Urinary bladder (tissue), 4 donors: ENCODE measurements at places on chromosomes 12 and 14. TPM values are rescaled to one million over a fixed set of nuclear protein-coding genes. Genes with fewer than 3 reads are reported as not detected.

DNA sequence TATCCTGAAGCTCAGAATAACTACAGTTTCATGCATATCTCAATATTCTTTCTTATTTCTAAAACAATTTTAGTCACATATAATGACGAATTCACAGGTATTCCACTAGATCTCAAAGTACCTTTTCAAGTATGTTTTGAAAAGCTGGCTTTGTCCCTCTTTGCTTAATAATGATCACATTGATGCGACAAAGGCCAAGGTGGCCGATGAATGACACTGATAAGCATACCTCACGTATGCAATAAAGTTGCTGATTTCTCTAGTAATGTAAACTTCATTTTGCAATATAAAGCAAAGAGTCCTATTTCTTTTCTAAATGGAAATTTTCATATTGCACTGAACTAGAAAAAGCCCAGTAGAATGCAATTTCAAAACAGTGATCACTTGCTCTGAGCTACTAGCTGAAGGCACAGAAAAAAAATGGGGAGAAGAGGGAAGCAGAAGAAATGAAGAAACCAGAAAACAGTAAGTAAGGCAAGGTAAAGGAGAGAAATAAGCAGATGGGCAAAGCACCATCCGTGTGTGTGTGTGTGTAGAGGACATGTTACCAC lies 29.3 kb downstream of the FGD6 start:
- DNase-seq = no peak

DNA sequence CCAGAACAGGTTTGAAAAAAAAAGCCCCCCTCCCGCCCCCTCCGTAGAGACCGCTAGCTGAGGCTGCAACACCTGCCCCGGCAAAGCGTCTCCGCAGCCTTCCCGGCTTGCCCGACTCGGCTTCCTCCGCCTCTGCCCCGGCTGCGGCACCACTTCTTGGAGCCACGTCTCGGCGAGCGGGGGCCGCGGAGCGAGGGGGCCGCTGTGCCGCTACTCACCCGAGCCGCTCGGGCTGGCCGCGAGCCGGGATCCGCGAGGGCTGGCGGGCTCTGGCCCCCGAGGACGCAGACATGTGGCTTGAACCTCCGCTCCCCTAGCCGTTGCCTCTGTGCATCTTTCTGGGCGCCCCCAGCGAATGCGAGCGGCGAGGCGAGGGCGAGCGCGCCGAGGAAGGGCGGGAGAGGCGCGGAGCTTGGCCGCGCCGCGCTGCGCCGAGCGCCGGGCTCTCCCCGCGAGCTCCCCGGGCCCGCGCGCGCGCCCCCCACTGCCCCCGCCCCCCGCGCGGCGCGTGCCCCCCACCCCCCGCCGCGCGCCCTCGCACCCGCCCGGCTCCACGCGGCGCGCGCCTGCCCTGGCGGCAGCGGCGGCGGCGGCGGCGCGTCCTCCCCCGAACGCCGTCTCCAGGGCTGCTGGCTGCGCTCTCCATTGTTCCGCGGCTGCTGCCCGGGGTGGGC lies 249.5 kb downstream of the APAF1 start:
- DNase-seq = no peak

DNA sequence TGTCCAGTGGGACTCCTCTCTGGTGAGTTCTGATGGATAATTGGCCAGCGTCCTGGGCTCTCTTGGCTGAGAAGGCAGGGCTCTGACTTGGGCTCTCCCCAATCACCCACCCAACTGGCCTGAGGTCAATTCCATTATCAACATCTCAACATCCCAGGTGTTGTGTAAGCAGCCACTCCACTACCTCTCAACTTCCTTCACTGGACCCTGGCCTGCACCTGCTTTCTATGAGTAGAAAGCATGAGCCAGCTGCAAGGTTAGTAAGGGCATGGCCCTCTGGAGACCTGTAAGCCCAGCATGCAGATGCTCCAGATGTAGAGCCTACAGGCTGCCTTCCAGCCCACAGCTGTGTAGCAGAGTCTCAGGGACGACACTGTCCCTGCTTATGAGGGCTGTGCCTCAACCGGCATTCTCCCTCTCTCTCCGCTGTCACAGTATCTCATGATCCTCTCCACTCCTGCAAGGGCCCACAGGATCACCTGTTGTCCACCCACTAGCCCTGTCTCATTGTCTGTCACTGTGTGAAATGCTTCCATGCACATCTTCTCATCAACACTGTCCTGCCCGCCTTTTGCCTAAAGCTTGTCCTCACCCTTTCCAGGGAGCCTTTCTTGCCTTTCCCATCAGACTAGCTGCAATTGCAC lies 5.4 kb upstream of the KRT81 start:
- no peak for DNase-seq

- DNase-seq = no peak
Observed at GRCh38 chr14:59271734-59272133, 83.3 kb downstream of the DAAM1 start.

Gene PRH2
- total RNA-seq = not detected

DNA sequence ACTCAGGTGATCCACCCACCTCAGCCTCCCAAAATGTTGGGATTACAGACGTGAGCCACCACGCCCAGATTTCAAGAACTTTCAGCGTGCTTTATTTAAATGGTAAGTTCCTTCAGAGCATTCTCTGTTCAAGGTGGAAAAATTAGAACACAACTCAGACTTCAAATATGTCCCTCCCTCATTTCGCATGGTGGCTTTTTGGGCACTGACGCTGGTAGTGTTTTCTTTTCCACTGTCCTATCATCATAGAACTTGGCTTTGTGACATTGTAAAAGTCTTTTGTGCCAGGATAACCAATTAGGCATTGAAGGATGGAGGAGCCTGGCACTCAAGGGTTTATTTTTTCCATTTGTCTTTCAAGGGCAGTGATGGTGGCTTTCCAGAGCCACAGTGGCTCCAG lies 190.8 kb downstream of the NUAK1 start:
- DNase-seq = no peak

DNA sequence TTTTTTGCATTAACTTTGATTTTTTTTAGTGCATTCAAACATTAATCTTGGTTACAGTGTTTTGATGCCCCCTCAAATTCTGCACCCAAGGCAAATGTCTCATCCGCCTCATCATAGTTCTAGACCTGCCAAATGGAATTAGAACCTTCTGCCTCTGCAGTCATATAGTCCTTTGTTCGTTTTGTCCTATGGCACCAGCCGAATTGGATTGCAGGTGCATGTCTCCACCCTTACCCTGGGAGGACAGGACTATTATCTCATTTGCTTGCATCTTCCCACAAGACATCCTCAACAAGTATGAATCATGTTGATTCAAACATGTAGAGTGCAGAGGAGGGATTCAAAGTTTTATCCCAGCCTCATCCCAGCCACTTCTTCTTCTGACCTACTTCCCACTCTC lies 579.1 kb downstream of the VRK1 start:
- no peak for DNase-seq

Gene PIWIL1
- total RNA-seq = 0.21 TPM

GRCh38 chr14:26443654-26444053 lies 154.2 kb downstream of the NOVA1 start:
- DNase-seq = no peak

Gene NTF3
- 11.3 TPM for total RNA-seq

Gene PZP
- 1.7 TPM for total RNA-seq

GRCh38 chr12:18859400-18859799 lies 121.5 kb downstream of the CAPZA3 start:
- DNase-seq = no peak

- DNase-seq = no peak
Observed at GRCh38 chr12:107779077-107779831, 4.8 kb downstream of the ASCL4 start.

GRCh38 chr12:16881986-16882570 lies 276.1 kb upstream of the LMO3 start:
- DNase-seq = no peak

Gene CLEC6A
- not detected for total RNA-seq

- DNase-seq = no peak
Observed at GRCh38 chr12:115528466-115528865, 749.0 kb downstream of the MED13L start.

DNA sequence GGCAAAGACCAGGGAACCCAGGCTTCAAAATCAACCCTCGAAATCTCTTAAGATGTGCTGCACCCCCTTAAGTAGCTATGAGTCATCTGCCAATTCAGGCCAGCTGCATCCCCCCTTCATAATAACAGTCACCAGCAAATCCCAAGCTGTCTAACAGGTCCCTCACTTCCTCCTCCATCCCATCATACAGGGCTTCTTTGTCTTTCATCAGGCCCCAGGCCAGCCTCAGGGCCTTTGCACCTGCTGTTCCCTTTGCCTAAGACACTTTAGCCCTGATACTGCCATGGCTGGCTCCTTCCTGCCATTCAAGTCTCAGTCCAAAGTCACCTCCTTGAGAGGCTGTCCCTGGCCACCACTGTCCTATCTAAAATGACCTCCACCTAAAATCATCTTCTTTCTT lies 4.0 kb downstream of the RASAL1 start:
- no peak for DNase-seq

DNA sequence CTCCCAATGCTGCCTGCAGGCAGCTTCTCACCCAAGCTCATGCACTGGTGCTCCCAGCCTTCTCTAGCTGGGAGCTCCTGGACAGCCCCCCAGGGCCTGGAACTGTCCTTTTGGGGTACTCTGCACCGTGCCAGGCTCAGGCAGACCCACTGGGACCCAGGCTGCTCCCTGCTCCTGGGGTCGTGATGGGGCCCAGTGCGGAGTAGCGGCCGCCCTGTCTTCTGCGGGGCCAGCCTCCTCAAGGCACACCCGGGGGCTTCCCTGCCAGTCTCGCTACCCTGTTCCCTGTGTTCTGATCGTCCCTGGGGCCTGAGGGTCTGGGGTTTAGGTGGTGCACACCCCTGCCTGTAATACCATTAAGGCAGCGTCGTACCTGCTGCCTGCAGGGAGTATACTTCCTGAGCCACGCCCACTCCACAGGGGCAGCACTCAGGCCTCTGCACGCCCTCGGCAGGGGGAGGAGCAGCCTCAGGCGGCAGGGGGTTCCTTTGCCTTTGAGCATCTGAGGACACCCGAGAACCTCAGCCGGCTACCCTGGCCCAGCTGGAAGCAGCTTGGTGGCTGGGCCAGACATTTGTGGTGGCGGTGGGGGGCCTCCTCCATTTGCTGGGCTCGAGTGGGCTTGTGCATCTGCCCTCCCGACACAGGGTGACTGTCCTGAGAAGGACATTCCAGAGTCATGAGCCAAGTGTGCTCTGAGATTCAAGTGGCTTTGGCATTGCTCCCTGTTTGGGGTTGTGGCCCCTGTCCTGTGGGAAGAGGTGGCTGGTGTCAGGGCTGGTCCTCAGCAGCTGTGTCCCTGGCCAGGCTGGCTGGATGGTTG lies 9.2 kb upstream of the CRIP2 start:
- no peak for DNase-seq

DNA sequence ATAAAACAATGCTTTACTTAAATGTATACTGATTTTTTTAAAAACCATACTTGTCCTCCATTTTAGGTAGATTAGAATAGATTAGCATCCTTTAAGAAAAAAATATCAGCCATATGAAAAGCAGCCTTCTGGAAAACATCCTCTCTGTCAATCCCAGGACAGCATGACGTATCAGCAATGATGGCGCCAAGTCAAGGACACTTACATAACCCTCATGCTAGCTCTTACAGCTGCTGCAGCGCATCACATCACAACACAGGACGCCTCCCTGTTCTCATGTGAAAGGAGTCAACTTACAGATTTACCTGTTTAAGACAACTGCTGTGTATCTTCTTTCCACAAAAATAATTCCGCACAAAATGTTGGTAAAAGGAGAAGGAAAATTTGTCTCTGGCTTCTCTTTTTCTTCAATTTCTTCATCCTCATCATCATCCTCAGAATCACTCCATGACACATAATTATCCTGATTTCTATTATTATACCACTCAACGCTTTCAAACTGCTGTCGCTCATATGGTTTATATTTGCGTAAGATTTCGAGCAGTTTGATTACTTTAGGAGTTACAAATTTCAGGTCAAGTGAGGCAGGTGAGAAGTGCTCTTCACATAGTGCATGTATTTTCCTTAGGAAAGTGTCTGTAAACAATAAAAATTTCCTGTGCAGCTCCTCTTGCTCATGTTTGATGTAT lies 33.3 kb downstream of the DICER1 start:
- DNase-seq = no peak

DNA sequence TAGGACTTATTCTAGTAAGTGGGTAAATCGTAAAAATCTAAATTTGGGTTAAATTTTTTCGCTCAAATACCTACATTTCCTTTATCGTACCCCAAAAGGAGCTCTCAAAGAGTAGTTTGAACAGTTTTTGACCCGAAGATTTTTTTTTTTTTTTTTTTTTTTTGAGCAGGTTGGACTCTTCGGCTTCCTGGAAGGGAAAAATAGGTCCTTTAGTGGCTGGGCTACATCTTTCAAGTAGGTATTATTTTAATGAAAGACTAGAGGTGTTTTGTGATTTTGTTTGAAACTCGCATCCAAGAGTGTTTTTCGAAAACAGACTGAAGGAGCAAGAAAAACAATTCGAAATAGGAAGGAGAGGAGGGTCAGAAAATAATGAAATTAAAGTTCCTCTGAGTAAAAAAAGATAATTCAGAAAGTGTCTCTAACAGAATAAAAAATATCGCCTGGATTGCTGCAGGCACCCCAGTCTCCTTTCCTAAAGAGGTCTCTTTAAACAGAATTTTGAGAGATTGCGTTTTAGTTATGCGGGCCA lies 6.0 kb downstream of the CDKN1B start:
- DNase-seq = no peak

Gene GDF3
- total RNA-seq = not detected

Gene NABP2
- total RNA-seq = 15.7 TPM

Gene TRHDE
- 21.4 TPM for total RNA-seq

DNA sequence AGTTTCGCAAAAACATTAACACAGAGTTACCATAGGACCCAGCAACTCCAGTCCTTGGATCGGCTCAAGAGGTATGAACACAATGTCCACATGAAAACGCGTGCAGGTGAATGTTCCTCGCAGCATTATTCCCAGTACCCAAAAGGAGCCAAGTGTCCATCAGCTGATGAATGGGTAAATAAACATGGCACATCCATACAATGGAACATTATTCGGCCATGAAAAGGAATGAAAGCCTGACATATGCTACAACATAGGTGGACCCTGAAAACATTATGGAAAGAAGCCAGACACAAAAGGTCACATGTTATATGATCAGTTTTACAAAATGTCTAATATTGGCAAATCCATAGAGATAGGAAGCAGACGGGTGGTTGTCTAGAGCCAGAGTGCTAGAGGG lies 9.1 kb downstream of the RILPL1 start:
- no peak for DNase-seq

- no peak for DNase-seq
Observed at GRCh38 chr14:105476097-105476830, 1.6 kb downstream of the CRIP2 start.

Gene ART4
- total RNA-seq = 4.8 TPM
